ENCODE measurements at places on chromosomes 4 and X. TPM values are rescaled to one million over a fixed set of nuclear protein-coding genes. Genes with fewer than 3 reads are reported as not detected.

Gene OCIAD1
- total RNA-seq: 90.6 TPM

Gene JADE3
- 0.88 TPM for total RNA-seq

Gene TSC22D3
- total RNA-seq: 16.3 TPM

Gene SAGE1
- not detected for total RNA-seq
